ENCODE measurements at places on chromosomes 7 and 10.

- no peak for DNase-seq
Observed at GRCh38 chr7:881441-882234, 5.3 kb downstream of the GET4 start.

GRCh38 chr7:30270921-30271320 lies 13.5 kb upstream of the ZNRF2 start:
- no peak for DNase-seq

DNA sequence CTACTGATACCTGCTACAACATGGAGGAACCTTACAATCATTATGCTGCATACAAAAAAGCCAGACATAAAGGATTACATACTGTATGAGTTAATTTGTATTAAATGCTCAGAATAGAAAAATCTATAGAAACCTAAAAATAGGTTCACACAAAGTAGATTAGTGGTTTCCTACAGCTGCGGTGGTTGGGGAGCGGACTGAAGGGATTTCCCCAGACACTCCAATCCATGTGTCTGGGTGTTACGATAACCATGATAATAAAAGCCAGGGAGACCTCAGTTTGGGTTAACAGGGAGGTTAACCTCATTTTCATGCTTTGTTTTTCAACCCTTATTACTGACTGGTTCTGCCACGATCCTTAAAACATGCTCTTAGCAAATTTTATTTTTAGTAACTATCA lies 355.9 kb downstream of the KCNMA1 start:
- DNase-seq, result no peak

DNA sequence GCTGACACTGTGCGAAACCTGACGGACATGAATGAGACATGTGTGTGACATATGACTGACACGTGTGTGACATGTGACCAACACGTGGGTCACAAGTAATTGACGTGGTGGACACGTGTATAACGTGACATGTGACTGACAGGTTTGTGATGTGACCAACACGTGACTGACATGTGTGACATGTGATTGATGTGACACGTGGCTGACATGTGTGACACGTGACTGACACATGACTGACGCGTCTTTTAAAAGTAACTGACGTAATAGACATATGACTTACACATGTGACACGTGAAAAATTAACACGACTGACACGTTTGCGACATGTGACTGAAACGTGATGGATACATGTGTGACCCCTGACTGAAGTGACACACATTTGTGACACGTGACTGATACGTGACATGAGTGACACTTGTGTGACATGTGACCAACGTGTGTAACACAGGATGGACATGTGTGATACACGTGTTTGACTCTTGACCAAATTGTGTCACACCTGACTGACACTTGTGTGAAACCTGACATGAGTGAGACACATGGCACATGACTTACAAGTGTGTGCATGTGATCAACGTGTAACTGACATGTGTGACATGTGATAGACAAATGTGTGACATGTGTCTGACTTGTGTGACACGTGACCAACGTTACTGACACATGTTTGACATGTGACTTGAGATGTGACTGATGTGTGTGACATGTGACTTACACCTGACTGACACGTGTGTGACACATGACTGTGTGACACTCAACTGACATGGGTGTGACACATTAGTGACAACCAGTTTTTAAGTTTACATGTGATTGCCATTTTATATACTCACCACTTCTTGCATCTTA lies 56.9 kb downstream of the ZNF92 start:
- no peak for DNase-seq

GRCh38 chr10:80957161-80957560 lies 419.5 kb downstream of the SH2D4B start:
- no peak for DNase-seq

- DNase-seq, result peak; percentile 63
Observed at GRCh38 chr7:41881331-41882130, 178.6 kb upstream of the INHBA start.

DNA sequence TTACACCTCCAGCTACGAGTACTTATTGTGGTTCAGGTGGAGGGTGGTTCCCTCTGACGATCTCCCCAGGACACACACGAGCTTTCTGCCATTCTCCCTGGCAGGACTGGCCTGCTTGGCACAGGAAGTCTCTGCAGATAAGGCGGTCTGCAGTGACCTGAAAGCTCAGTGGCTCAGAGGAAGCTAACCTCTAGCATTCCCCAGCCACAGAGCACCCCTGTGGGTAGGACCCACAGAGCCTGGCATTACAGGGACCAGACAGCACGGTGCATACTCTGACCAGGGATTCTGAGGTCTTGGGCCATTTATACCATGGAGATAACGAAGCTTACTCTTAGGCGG lies 1.9 kb upstream of the GPR146 start:
- no peak for DNase-seq

DNA sequence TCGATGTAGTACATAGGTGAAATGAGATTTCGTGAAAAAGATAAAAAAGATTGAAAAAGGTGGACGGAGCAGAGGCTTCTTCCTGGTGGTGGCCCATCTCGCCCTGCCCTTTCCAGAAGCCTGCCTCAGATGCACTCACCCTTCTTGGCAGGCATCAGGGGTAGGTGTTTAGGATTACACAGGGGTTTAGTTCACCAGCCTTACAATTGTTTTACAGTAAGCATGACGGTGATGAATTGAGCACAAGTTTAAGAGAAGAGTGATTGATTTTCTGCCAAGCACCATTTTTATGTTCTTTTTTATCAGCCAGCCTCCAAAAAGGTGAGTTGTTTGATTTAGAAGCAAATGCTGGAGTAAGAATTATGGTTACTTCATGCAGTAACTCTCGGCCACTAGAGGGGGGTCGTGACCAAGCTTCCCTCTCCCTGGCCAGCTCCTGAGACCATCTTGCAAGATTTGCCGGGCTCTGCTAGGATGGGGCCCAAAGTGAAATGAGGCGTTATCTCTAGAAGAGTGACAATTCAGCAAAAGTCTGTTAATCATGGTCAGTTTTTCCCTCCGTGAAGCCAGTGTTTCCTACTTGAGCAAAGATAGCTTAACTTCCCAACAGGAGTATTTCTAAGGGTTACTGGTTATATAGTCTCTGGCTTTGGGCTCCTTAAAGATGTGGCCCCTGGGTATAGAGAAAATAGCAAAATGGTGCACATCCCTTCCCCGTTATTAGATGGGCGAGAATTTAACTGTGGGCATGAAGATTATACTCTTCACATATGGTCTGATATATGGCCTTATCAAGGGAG lies 228.8 kb downstream of the BMPER start:
- DNase-seq, result no peak

- no peak for DNase-seq
Observed at GRCh38 chr10:98676895-98677294, 230.2 kb upstream of the HPS1 start.

DNA sequence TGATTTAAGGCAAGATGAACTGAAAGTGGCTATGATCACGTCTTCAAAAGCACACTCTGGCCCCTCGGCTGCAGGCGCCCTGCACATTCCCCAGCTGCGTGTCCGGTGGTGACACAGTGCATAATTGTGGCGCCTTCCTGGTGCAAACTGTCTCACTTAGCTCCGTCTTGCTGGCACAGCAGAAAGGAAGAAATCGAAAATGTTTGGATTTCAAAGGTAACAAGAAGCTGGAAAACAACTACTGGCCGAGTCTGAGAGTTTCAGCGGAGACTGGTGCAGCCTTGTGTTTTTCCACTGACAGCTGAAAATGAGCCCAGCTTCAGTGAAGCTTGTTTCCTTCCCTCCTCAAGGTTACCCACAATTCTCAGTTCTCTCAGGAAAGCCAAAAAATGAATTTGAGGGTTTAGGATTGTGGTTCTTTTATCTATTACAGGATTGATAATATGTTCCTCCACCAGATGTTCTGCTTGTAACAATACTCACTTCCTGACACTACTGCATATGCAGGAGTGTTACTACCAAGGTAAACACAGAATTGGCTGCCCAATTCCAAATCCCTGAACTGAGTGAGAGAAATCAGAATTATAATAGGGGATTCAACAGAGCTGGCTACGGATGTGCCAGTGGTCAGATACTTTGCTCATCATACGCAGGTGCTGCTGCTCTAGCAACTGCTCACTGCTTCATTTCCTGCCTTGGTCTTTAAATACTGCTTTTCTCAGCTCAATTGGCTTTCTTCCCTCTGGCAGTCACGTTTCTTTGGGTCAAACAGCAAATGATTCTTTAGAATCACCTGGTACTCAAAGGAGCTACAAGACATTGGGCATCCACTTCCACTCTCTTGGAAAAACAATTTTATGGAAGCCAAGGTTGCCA lies 63.7 kb downstream of the TRUB1 start:
- DNase-seq, result no peak

DNA sequence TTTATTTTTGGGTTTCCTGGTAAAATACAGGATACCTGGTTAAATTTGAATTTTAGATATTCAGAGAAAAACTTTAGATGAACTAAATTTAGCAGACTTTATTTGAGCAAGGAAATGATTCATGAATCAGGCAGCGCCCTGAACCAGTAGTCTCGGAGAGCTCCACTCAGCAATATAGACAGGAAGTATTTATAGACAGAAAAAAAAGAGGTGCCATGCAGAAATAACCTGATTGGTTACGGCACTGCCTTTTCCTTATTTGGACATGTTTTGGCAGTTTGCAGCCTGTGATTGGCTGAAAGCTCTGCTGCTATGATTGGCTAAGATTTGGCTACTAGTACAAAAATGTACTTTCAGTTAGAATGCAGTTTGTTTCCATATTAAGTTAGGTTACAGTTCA lies 198.3 kb upstream of the DKK1 start:
- DNase-seq, result no peak

DNA sequence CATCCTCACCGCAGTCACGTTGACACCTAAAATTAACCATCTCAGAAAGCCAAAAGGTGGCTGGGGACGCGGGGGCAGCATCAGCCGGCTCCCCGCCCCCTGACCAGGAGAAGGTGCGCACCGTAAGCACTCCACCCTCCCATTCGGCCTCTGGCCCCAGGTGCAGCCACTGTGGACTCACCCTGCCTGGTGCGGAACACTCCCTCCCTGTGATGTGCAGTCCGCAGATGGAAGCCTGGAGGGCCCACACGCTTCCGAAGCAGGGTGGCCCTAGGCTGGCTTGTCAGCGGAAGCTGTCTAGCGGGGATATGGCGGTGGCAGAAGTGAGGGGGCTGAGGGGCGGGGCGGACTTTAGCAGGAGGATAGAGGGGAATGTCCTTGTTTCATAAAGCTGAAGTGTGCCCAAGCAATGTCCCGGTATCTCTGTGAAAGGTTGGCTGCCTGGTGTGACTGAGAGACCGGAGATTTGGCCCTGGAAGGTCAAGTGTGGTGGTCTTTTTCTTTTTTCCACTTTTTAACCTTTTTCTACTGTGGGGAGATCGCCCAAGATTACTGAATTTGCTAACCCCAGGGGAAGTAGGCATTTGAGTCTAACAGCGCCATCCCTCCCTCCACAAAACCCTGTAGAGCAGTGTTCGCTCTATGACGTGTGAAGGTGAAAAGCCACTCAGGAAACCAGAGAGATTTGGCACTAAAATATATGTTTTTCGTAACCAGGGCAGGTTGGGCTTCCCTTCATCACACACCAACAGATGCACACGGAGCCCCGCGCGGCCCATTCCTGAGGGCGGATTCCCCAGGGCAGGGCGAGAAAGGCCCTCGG lies 74.7 kb downstream of the CXCL12 start:
- DNase-seq, result no peak

- no peak for DNase-seq
Observed at GRCh38 chr10:34310234-34310633, 504.9 kb downstream of the PARD3 start.

DNA sequence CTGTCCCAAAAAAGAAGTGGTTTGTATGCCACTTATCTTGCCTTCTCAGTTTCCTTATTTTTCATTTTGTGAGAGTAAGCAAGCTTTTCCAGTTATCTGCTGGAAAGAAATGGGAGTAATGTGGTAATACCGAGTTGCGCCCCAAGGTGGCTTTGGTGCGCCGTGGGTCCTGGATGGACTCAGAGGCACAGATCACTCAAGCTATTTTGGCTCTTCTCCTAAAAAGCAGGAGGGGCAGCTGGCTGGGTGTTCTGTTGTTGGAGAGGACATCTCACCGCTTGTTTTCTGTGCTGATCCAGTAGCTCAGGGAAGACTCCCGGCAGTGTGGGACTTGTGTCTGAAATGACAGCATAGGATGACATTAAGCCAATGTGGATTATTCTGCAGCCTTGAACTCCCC lies 16.4 kb downstream of the PRKRIP1 start:
- no peak for DNase-seq

GRCh38 chr7:5139998-5140397 lies 50.0 kb upstream of the WIPI2 start:
- DNase-seq, result no peak

DNA sequence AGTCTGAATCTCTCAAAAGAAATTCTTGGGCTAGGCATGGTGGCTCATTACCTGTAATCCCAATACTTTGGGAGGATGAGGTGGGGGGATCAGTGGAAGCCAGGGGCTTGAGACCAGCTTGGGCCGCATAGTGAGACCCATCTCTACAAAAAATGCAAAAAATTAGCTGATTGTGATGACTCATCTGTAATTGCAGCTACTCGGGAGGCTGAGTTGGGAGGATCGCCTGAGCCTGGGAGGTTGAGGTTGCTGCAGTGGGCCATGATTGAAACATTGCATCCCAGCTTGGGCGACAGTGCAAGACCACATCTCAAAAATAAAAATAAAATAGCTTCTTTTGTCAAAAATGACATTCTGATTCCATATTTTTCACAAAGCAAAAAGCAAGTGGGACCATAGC lies 644.8 kb upstream of the FOXK1 start:
- DNase-seq, result no peak

DNA sequence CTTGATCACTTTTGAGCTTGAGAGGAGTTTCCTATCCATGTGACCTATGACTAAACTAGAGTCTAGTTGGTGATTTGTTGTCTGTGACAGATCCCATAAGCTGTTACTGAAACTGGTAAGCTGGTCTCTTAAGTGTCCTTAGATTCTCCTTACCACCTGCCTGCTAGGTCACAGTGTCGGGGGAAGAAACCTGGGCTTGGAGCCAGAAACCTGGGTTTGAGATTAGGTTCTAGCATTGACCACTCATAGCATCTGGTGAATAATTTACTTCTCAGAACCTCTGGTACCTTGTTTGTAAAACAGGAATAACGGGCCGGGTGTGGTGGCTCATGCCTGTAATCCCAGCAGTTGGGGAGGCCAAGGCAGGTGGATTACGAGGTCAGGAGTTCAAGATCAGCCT lies 21.8 kb upstream of the ITPRID1 start:
- DNase-seq, result no peak

DNA sequence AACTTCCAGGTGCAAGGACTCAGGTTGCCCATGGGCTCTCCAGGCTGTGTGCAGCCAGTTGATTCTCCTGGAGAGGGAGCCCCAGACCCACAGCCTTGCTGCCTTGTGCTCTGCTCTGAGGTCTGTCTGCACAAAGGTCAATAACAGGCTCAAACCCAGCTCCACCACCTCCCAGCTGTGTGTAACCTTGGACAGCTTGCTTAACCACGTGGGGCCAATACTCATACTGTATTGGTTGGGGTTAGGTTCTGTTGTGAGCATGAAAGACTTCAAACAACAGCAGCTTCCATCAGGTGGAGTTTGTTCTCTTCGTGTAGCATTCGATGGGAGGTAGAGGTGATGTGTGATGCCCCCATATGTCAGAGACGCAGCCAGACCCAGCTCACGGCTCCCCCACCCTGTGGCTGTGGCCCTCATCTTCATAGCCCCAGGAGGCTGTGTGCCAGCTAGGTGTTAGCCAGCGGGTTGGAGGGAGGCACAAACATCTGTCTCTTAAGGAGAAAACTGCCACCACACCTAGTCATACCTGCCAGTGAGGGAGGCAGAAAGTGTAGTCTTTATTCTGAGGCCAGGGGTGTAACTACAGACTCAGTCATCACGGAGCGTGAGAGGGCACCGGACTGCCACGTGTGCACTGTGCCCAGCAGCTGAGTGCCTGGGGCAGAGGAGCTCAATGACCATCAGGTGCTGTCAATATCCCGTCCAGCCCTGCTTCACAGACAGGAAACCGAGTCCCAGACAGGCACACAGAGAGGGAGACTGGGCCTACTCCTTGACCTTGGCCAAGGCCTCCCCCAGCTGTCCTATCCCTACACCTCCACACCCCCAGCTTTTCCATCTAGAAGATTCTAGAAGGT lies 8.1 kb upstream of the POLD2 start:
- DNase-seq, result no peak
